ENCODE measurements at places on chromosomes 6 and 20.

- peaks cover 12% of the 10 kb centered on the region for H3K4me1 ChIP-seq
- no peak for DNase-seq
- no peak overlapping the region for H3K27ac ChIP-seq
- no peaks in the 10 kb centered on the region for H3K36me3 ChIP-seq
- no peak overlapping the region for H3K4me3 ChIP-seq
Measured at GRCh38 chr20:46179862-46180261, 61.7 kb downstream of the CD40 start.

- no peaks in the 10 kb centered on the region for H3K36me3 ChIP-seq
- peak; percentile 40 for DNase-seq
- H3K27me3 ChIP-seq = no peaks in the 10 kb centered on the region
- peak overlapping the region; percentile 74 for H3K27ac ChIP-seq
- peaks cover 38% of the 10 kb centered on the region for H3K4me1 ChIP-seq
- peak overlapping the region; percentile 71 for H3K4me3 ChIP-seq
Measured at GRCh38 chr20:44209686-44210405, 725 bp downstream of the OSER1 start.

- H3K4me1 ChIP-seq = peaks cover 4% of the 10 kb centered on the region
- no peak overlapping the region for H3K27ac ChIP-seq
- H3K36me3 ChIP-seq = no peaks in the 10 kb centered on the region
- H3K4me3 ChIP-seq = no peak overlapping the region
- H3K27me3 ChIP-seq = no peaks in the 10 kb centered on the region
- DNase-seq = no peak
Measured at GRCh38 chr20:14407336-14407735, 69.9 kb upstream of the FLRT3 start.

- no peak overlapping the region for H3K4me3 ChIP-seq
- DNase-seq = no peak
- H3K27me3 ChIP-seq = no peaks in the 10 kb centered on the region
- H3K36me3 ChIP-seq = no peaks in the 10 kb centered on the region
- H3K27ac ChIP-seq = no peak overlapping the region
Measured at GRCh38 chr6:110282412-110282811, 75.7 kb downstream of the METTL24 start.

DNA sequence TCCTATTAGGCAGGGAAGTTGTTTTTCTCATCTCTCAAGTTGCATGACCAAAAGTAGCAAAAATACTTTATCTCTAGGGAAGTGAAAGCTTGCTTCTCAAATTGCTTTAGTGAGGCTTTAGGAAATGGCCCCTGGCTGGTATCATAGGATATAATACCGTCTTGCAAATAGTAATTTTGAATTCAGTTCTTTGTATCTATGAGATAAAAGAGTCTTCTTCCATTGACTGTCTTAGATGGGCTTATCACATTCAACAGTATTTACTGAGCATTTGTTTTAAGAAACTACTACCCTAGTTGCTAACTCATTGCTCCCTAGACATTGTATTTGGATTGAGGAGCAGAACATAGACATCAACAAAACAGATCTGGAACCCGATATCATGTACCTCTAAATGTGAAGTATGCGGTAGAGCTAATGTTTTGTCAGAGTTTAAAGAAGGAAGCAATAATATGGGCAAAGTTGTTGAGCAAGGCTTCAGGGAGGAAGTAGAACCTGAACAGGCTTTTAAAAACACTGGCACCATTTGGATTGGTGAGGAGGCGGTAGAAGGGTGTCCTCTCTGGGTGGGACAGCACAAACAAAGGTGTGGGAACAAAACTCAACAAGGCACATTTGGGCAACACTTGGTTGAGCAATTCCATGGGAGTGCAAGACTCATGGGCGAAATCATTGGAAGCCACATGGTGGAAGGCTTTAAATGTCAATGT, 101.5 kb downstream of the SGK1 start:
- H3K4me1 ChIP-seq = peaks cover 9% of the 10 kb centered on the region
- H3K27ac ChIP-seq = no peak overlapping the region
- no peaks in the 10 kb centered on the region for H3K27me3 ChIP-seq
- H3K4me3 ChIP-seq = no peak overlapping the region
- no peak for DNase-seq

- no peaks in the 10 kb centered on the region for H3K36me3 ChIP-seq
- DNase-seq = no peak
- no peak overlapping the region for H3K27ac ChIP-seq
- H3K4me1 ChIP-seq = no peaks in the 10 kb centered on the region
- H3K27me3 ChIP-seq = no peaks in the 10 kb centered on the region
Measured at GRCh38 chr6:144879436-144879835, 594.3 kb downstream of the UTRN start.

DNA sequence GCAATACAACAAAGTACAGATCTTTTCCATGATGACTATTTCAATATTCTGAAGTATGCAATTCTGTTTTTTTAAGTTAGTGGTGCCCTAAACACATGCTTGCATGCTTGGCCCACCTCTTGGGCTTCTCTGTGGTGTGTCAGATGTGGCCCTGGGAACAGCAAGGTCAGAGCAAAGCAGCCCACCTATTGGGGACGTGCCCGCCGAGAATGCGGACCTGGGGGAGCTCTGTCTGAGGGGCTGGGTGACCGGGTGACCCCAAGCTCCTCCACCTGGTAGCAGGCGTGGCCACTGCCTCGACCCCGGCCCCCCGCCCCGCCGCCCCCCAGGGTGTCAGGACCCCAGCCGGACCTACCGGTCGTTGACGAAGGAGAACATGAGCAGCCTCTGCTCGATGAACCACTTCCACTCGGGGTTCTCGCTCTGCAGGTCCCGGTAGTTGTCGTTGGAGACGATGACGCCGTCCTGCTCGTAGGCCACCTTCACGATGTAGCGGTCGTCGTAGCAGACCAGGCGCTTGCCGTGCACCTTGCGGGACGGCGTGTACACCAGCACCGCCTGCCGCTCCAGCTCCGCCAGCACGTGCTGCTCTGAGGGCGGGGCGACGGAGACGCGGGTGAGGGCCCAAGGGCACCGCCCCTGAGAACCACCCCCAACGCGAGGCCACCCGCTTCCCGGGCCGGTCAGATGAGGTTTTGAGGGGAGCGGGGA, 28.3 kb downstream of the ZC3H12D start:
- no peak overlapping the region for H3K4me3 ChIP-seq
- DNase-seq = no peak
- H3K4me1 ChIP-seq = peaks cover 31% of the 10 kb centered on the region
- H3K27me3 ChIP-seq = no peaks in the 10 kb centered on the region
- no peak overlapping the region for H3K27ac ChIP-seq

DNA sequence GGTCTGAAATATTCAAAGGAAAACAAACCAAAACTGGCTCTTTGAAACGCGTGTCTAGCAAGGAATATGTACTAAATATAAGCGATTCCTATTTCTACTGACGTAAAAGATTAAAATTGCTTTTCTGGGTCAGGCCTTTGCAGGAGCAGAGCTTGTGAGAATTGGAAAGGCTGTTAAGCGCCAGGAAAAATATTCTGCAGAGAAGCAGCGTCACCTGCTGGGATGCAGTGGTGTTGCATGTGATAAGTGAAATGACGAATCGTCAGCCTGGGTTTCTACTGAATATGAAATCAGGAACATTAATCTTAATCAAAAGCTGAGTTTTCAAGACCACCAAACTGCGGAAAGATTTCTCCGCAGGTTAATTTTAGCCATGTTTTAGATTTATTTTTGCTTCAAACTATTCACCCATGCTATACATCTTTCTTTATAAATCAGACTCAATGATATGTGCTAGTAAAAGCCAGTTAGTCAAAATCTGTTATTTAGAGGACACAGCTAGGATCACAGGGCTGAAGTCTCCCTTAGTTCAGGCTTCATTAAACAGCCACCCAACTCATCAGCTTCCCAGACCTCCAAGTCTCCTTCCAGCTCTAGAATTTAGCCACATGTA, 67.4 kb downstream of the ALDH8A1 start:
- H3K27ac ChIP-seq = no peak overlapping the region
- peak; percentile 73 for DNase-seq
- no peaks in the 10 kb centered on the region for H3K36me3 ChIP-seq
- peaks cover 7% of the 10 kb centered on the region for H3K4me1 ChIP-seq
- H3K27me3 ChIP-seq = no peaks in the 10 kb centered on the region

- H3K4me3 ChIP-seq = no peak overlapping the region
- no peaks in the 10 kb centered on the region for H3K36me3 ChIP-seq
- no peaks in the 10 kb centered on the region for H3K27me3 ChIP-seq
- no peak for DNase-seq
- H3K27ac ChIP-seq = no peak overlapping the region
Measured at GRCh38 chr6:29236060-29236459, 65.4 kb downstream of the OR2J2 start.

DNA sequence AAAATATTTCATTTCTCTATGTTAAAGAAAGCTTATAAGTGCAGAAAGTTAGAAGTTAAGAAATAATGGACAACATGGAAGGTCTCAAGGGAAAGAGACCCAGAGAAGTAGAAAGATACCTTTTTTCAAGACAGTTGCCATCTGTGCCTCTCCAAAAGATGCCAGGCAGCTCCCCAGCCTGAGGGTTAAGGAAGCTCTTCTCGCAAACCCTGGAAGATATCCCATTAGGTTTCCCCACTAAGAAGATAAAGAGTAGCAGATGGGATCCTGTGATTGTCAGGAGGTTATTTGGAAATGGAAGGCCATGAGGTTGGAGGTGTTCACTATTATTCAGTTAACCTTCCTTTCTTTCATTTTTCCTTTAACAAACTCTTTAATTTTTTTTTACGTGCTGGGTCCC, 110.1 kb upstream of the SIM1 start:
- no peaks in the 10 kb centered on the region for H3K4me1 ChIP-seq
- no peaks in the 10 kb centered on the region for H3K27me3 ChIP-seq
- DNase-seq = no peak
- no peak overlapping the region for H3K27ac ChIP-seq
- no peaks in the 10 kb centered on the region for H3K36me3 ChIP-seq

DNA sequence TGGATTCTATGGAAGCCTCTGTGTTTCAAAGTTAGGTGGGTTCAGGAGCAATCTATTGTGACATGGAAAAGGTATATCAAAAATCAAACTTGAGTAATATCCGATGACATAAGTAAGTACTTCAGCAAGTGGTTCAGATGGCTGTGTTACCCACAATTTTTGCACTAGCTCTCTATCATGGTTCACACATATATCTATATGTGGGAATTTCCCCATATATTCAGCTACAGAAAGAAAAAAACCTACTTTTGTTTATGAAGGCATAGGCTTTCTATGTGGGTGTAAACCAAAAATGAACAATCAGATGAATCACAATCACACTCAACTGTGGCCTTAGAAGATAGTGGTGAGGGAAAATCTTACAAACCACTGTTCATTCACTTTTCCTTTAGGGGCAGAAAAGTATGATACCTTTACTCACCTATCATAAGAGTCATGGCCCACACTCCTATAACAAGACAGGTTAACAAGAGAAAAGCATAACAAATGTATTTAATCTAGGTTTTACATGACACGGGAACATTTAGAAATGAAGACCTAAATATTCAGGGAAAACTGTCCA, 449.6 kb upstream of the HTR1E start:
- no peak overlapping the region for H3K4me3 ChIP-seq
- H3K4me1 ChIP-seq = no peaks in the 10 kb centered on the region
- no peaks in the 10 kb centered on the region for H3K27me3 ChIP-seq
- no peak overlapping the region for H3K27ac ChIP-seq

DNA sequence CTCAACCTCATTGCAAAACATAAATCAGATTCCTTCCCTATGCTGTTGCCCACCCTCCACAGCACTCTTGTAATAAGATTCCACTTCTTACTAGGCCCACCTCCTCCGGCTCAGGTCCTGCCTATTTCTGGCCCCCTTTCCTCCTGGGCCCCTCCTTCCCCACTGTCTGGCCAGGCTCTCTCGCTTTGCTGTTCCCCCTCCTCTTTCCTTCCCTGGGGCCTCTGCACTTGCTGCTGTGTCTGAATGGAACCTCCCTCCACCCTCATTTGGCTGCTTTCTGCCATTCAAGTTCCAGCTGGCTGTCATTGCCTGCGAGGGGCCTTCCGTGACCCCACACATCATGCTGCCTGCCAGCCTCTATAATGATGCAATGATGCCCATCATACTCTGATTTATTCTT, 38.9 kb downstream of the ARHGAP40 start:
- no peaks in the 10 kb centered on the region for H3K4me1 ChIP-seq
- H3K27ac ChIP-seq = no peak overlapping the region
- H3K36me3 ChIP-seq = no peaks in the 10 kb centered on the region
- H3K27me3 ChIP-seq = peaks cover 4% of the 10 kb centered on the region
- no peak for DNase-seq
- H3K4me3 ChIP-seq = no peak overlapping the region

DNA sequence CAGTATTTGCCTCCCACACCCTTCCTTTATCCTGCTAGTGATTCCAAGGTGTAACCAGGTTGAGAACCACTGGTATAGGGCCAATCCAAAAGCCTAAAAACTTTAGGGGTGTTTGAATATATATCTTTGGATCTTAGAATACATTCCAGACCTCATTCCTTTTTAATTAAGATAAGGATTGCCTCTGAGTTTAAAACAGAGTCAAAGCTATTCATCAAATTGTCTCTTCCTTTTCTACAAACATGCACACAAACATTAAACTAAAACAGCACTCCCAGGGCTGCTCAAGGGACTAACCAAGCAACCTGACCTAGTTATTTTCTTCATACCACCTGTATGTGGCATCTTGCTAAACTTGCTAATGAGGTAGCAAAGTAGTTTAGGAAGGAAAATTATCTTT, 22.1 kb upstream of the COL9A1 start:
- DNase-seq = no peak
- no peaks in the 10 kb centered on the region for H3K27me3 ChIP-seq
- H3K4me1 ChIP-seq = no peaks in the 10 kb centered on the region
- no peaks in the 10 kb centered on the region for H3K36me3 ChIP-seq
- H3K4me3 ChIP-seq = no peak overlapping the region
- no peak overlapping the region for H3K27ac ChIP-seq

DNA sequence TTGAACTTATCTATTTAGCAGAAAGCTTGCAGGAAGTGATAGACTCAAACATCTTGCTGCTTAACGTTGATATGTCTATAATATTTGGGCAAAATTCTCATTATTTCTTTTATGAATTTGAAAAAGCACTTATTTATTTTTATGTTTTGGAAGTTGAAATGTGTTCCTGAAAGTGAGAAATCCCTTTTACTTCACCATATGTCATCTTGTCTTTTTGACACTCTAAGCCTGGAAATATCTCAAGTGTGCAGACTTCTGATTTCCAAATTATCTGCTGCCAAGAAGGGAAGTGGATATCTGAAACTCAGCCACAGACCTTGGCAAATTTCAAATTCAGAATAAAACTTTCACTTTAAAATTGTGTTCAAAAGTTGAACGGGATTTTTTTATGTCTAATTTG, 368.7 kb upstream of the MANEA start:
- H3K36me3 ChIP-seq = no peaks in the 10 kb centered on the region
- no peaks in the 10 kb centered on the region for H3K4me1 ChIP-seq
- DNase-seq = no peak
- H3K27ac ChIP-seq = no peak overlapping the region
- no peaks in the 10 kb centered on the region for H3K27me3 ChIP-seq

DNA sequence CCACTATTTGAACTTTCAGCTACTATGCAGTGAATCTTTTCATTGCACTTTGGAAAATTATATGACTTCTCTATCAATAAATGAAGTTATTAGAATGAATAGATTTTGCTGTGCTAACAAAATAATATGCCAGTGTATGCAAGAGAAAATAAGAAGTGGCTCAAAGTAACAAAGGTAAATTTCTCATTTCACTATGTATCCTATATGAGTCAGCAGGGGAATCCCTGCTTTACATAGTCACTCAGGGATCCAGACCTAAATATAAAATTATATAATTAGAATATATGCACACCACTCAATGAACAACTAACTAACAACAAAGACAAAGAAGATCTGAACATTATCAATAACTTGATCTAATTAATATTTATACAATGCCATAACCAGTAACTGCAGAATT, 390.8 kb upstream of the IRAK1BP1 start:
- H3K27me3 ChIP-seq = no peaks in the 10 kb centered on the region
- H3K36me3 ChIP-seq = no peaks in the 10 kb centered on the region
- H3K4me1 ChIP-seq = no peaks in the 10 kb centered on the region

Measured in body of pancreas (tissue), 4 donors.